ENCODE measurements at places on chromosomes 6 and 20.
A peak's percentile ranks its signal among the peaks of the same experiment; 100 is the strongest.

DNA sequence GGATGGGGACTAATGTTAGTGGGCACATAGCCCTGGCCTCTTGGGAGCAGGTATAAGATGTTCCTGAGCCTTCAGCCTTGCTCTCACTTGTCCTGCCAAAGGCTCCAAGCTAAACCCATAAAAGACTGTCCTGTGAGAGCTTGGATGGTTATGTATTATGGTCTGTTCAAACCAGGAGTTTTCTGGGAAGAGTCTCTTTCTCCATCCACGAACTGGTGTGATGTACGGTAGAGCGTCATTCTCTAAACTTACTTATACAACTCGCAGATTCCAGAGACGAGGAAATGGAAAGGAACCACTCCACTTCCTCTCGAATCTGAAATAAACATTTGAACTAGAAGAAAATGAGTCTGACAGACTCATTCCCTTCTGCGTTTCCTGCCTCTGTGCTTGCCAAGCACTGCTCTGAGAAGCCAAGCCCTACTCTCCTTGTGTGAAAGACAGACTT lies 5.3 kb downstream of the SOBP start:
- no peak for DNase-seq

DNA sequence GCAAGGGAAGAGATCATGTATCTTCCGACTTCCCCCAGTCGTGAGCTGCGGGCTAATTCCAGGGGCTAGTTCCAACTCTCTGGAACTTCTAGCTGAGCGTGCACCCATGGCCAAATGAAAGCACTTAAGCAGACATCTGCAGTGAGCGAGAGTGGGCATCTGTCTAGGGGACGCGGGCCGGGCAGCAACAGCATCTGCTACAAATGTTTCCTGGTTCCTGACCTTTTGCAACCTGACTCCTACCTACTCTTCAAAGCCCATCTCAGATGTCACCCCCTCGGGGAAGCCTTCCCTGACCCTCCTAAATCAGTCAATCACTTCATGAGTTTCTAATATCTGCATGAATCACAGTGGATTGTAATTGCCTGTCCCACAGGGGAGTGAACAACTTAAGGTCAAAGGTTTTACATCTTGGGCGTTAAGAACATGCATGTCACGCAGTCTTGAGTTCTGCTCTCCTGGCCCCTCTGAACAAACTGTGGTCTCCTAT lies 141.9 kb downstream of the CEBPB start:
- no peak for DNase-seq

- no peak for DNase-seq
These were observed 124.4 kb downstream of the TCP11 start for GRCh38 chr6:35016502-35017321.

DNA sequence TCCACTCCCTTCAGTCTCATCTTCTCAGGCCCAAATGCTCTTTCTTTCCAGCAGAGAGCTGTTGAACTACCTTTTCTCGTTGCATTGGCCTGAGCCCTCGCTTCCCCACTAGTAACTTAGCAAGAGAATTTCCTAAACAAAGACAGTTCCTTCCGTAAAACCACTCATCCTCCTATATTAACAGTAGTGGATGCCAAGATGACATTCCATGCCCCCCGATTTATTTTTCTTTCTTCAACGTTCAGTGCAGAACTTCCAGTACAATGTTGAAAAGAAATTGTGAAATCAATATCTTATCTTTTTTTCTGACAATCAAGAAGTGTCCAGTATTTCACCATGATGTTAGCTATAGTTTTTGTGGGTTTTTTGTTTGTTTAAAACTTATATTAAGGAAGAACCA lies 45.8 kb downstream of the SOX4 start:
- DNase-seq = no peak

GRCh38 chr20:18466894-18467730 lies at the start of the genes DZANK1 and POLR3F:
DZANK1 (minus strand) TSS chr20:18467030; CDS start chr20:18465358, 1,672 bp downstream.
POLR3F (plus strand) TSS chr20:18467390; CDS start chr20:18467507, 117 bp downstream.
- DNase-seq = peak; percentile 95

DNA sequence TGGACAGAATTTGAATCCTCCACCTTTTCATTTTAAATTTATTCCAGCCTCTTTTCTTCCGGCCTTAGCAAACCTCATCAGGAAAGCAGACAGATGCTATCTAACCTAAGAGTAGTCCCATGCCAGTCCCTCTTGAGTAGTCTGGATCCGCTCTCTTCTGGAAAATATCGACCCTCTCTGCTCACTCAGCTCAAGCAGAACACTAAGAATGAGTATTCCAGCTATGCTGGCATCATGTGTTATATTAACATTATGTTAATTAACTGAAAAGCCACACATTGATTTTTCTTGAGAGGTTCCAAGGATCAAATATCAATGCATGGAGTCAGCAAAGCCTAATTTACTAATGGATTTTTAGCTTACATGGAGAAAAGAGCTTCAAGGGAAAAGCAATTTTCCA lies 161.4 kb downstream of the ID4 start:
- no peak for DNase-seq

GRCh38 chr20:2312876-2313275 lies 17.1 kb downstream of the TGM3 start:
- DNase-seq = no peak

- no peak for DNase-seq
These were observed 918.3 kb upstream of the MAP3K7 start for GRCh38 chr6:91505199-91505598.

DNA sequence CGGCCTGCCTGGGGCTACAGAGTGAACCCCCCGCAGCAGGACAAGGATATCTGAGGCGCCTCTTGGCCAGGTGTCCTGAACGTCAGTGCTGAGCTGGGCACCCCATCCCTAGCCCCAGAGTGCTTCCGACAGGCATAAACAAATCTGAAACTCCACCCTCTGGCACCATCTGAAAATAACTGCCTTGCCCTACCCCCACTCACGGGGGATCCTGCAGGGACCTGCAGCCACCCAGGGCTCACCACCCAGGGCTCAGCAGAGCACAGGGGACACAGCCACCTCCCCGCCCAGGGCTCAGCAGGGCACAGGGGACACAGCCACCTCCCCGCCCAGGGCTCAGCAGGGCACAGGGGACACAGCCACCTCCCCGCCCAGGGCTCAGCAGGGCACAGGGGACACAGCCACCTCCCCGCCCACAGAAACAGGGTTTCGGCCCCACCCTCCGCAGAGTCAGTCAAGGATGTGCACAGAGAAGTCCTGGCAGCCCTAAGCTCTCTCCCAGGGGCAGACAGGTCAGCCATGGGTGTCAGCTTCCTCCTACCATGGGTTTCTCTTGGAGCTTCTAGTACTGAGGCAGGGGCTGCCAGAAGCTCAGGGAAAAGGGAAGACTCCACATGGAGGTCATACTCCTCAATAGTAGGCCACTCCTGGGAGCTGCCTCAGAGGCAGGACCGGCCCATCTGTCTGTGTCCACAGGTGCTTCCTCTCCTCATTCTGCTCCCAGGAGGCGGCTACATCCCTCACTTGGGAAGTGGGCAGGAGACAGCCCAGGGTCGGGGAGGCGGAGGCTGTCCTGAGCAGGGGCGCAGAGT lies 4.6 kb downstream of the UCKL1 start:
- DNase-seq = no peak

DNA sequence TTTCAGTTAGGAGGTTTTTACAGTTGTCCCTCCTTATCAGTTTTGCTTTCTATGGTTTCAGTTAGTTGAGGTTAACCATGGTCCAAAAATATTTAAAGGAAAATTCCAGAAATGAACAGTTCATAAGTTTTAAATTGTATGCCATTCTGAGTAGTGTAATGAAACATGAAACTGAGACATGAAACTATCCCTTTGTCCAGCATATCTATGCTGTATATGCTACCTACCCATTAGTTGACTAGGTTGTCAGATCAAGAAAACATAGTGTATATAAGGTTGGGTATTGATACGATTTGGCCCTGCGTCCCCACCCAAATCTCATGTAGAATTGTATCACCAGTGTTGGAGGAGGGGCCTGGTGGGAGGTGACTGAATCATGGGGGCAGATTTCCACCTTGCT lies 39.1 kb downstream of the VGLL2 start:
- DNase-seq = no peak

Measured in HS-27A (cell line).